ENCODE measurements at places on chromosomes 4 and X. TPM values are rescaled to one million over a fixed set of nuclear protein-coding genes. Genes with fewer than 3 reads are reported as not detected.
A peak's percentile ranks its signal among the peaks of the same experiment; 100 is the strongest.

- no peak overlapping the region for H3K4me3 ChIP-seq
- H3K36me3 ChIP-seq: no peaks in the 10 kb centered on the region
- H3K27me3 ChIP-seq: no peaks in the 10 kb centered on the region
- no peak overlapping the region for H3K27ac ChIP-seq
- peak; percentile 6 for DNase-seq
Observed at GRCh38 chr4:3307486-3307885, 14.7 kb downstream of the RGS12 start.

- no peaks in the 10 kb centered on the region for H3K4me1 ChIP-seq
- no peak overlapping the region for H3K4me3 ChIP-seq
- H3K27ac ChIP-seq: no peak overlapping the region
- H3K36me3 ChIP-seq: no peaks in the 10 kb centered on the region
Observed at GRCh38 chr4:37568489-37568888, 117.7 kb downstream of the RELL1 start.

- no peak for DNase-seq
- no peaks in the 10 kb centered on the region for H3K4me1 ChIP-seq
- no peaks in the 10 kb centered on the region for H3K27me3 ChIP-seq
- no peaks in the 10 kb centered on the region for H3K36me3 ChIP-seq
- no peak overlapping the region for H3K27ac ChIP-seq
Observed at GRCh38 chr4:53050361-53050774, 188.3 kb downstream of the RASL11B start.

- H3K4me3 ChIP-seq: no peak overlapping the region
- H3K27me3 ChIP-seq: no peaks in the 10 kb centered on the region
- H3K27ac ChIP-seq: no peak overlapping the region
- no peaks in the 10 kb centered on the region for H3K36me3 ChIP-seq
- DNase-seq: no peak
Observed at GRCh38 chr4:159129814-159130550, 27.1 kb downstream of the RAPGEF2 start.

GRCh38 chrX:31323658-31324057 lies 251.8 kb upstream of the FTHL17 start:
- H3K4me1 ChIP-seq: no peaks in the 10 kb centered on the region
- H3K36me3 ChIP-seq: no peaks in the 10 kb centered on the region
- no peak overlapping the region for H3K27ac ChIP-seq
- no peak for DNase-seq
- H3K4me3 ChIP-seq: no peak overlapping the region
- H3K27me3 ChIP-seq: no peaks in the 10 kb centered on the region

MAGEC3 gene
- not detected for total RNA-seq

AKAP4 gene
- not detected for total RNA-seq

DNA sequence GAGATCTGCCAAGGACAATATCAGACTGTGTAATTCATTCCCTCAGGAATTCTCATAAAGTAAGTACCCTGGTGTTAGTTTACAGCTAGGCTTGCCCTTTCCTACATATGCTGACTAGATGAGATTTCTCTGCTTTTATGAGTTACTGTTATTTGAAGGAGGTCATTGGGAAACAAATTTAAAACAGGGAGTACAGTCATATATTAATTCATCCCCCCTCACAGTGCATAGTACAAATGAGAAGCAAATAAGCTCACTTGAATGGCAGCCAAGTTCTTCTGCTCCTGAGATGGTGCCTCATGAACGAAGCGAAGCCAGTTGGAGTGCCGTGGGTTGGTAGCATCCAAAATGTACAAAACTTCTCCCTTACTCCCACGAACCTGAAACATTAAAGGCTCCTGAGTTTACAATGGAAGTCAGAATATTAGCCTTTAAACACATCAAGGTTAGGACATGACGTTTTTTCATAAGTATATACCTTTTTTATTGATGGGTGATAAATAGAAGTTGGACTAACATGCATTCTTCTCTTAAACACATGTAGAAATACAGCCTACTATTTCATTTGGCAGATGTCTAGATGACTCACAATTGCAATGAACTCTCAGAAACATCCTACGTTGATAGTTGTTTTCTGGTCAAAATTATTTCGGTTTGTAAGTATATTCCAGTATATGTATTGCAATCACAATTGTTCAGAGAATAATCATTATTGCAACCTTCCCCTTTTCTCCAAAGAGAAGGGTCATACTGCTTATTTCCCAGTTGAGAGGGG lies 69.2 kb downstream of the PRDM5 start:
- H3K4me1 ChIP-seq: no peaks in the 10 kb centered on the region
- H3K4me3 ChIP-seq: no peak overlapping the region
- H3K36me3 ChIP-seq: no peaks in the 10 kb centered on the region
- H3K27ac ChIP-seq: no peak overlapping the region
- DNase-seq: no peak

DOK7 gene
- 3.5 TPM for total RNA-seq

ARAP2 gene
- total RNA-seq: 21.3 TPM

MYOZ2 gene
- total RNA-seq: 0.48 TPM

FOXR2 gene
- total RNA-seq: not detected

GRCh38 chr4:88196013-88196365 lies 37.5 kb upstream of the ABCG2 start:
- no peak for DNase-seq
- H3K27me3 ChIP-seq: no peaks in the 10 kb centered on the region
- no peaks in the 10 kb centered on the region for H3K4me1 ChIP-seq
- no peaks in the 10 kb centered on the region for H3K36me3 ChIP-seq
- no peak overlapping the region for H3K27ac ChIP-seq

- H3K27me3 ChIP-seq: peaks cover 42% of the 10 kb centered on the region
- no peak overlapping the region for H3K27ac ChIP-seq
- no peak for DNase-seq
- no peaks in the 10 kb centered on the region for H3K4me1 ChIP-seq
- no peaks in the 10 kb centered on the region for H3K36me3 ChIP-seq
Observed at GRCh38 chrX:70117738-70118137, 15.5 kb upstream of the IGBP1 start.

- H3K4me3 ChIP-seq: peak overlapping the region; percentile 79
- no peaks in the 10 kb centered on the region for H3K27me3 ChIP-seq
- no peaks in the 10 kb centered on the region for H3K4me1 ChIP-seq
Observed at GRCh38 chr4:25913056-25913850, 767 bp upstream of the SMIM20 start.

- peak; percentile 33 for DNase-seq
- peaks cover 41% of the 10 kb centered on the region for H3K27me3 ChIP-seq
- H3K27ac ChIP-seq: peak overlapping the region; percentile 59
- H3K36me3 ChIP-seq: no peaks in the 10 kb centered on the region
- H3K4me1 ChIP-seq: no peaks in the 10 kb centered on the region
Observed at GRCh38 chrX:12978205-12979025, 3.5 kb downstream of the TMSB4X start.

DNA sequence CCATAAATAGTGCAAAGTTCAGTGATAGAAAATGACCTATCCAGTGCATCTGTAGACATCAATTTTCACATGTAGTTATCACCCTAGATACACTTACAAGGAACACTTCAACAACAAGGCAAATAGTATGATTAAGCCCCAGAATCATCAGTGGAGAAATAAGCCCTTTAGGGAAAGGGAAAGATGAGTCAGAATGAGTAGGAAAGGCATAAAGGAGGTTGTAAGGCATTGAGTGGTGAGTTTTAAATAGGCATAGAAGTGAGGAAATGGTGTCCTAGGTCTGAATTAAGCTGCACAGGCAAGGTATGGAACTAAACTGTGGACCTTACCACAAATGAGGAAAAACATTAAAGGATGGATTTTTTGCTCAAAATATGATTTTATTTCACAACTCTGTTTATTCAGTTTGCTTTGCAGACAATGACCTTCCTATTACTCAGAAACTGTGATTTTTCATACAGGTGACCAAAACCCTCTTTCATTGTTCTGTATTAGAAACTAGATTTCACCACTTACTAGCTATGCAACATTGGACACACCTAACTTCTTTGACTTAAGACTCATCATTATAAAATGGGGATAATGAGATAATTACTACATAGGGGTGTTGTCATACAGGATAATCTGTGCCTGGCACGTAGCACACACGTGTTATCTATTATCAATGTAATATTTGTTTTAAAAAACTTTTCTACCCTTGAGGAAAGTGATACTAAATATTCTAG lies 57.0 kb upstream of the MAP9 start:
- no peak overlapping the region for H3K4me3 ChIP-seq
- DNase-seq: no peak
- no peaks in the 10 kb centered on the region for H3K27me3 ChIP-seq
- no peak overlapping the region for H3K27ac ChIP-seq

TMEM35A gene
- 0.33 TPM for total RNA-seq

- H3K27ac ChIP-seq: no peak overlapping the region
- no peaks in the 10 kb centered on the region for H3K4me1 ChIP-seq
- peaks cover 4% of the 10 kb centered on the region for H3K27me3 ChIP-seq
Observed at GRCh38 chrX:36334572-36334971, 415.0 kb downstream of the CFAP47 start.

DNA sequence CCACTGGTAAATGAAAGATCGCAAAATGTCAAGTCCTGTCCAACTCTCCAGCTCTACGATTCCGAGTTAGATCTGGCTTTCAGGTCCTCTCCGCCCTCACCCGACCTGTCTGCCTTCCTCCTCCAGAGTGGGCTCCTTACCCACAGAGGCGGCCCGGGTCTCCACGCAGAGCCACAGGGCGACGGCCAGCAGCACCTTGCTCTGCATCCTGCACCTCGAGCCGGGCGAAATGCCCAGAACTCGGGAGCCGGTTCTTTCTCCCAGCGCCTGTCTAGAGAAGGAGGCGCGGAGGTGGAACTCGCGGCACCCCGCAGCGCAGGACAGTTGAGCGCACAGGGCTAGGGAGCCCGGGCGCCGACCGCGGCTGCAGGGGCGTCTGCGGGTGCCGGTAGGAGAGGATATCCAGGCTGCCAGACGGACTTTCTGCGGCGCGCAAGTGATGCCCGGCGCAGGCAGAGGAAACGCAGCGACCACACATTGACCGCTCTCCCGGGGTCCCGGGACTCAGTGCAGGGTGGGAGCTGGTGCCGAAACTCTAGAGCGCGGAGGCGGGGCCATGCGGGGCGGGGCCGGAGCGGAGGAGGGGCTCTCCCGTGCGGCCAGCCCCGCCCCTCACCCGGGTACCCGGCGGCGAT lies at the start of gene KDR:
Gene KDR, minus strand, starts transcription at position 509 of the 635 bp plus-strand sequence. Its CDS starts 302 bp downstream, at position 207.
- no peaks in the 10 kb centered on the region for H3K27me3 ChIP-seq
- H3K36me3 ChIP-seq: no peaks in the 10 kb centered on the region
- peak within 1 kb of the TSS; percentile 78 for H3K4me3 ChIP-seq
- H3K27ac ChIP-seq: peak within 1 kb of the TSS; percentile 36

DNA sequence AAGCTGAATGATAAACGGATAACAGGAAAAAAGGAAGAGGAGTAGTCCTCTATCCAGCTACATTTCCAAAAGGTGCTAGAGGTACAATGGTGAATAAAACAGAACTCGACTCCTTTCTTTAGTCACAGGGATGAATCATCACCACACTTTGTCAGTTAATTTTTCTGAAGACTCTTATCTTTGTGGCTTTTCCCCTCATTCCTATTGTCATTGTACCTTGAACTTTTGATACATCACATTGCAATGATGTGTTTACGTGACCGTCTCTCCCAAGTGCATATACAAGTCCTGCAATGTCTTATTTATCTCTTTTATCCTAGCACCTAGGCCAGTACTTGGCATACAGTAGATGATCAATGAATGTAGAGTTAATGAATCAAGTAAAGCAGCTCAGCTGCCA lies 134.7 kb downstream of the LHFPL1 start:
- no peaks in the 10 kb centered on the region for H3K4me1 ChIP-seq
- no peak overlapping the region for H3K4me3 ChIP-seq
- DNase-seq: no peak
- no peak overlapping the region for H3K27ac ChIP-seq
- H3K36me3 ChIP-seq: no peaks in the 10 kb centered on the region
- H3K27me3 ChIP-seq: no peaks in the 10 kb centered on the region

DNA sequence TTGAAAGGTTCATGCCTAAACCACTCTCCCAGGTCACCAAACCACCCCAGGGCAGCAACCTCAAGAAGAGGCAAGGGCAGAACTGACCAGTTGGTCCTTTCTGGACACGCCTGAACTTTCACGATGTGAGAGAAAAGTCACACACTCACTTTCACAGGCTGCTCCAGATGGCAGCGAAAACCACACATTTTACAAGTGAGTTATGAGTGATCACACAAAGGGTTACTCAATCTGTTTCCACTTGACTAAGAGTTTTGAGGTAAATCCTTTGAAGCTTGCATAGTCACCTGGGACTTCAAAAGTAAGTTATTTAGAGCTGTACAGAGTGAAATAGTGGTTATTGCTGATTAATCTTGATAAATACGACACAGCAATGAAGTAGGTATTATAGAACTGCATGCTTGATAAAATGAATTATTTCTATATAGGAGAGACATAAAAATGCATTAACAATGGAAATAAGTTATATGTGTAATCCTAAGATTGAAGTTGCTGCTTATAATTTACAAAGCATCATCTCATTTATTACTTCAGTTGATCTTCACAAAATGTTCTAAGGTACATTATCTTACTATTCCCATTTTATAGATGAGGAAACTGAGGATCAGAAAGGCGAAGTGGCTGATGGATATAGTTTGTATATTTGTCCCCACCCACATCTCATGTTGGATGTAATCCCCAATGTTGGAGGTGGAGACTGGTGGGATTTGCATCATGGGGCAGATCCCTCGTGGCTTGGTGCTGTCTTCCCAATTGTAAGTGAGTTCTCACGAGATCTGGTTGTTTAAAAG lies 103.0 kb upstream of the KLF3 start:
- no peak overlapping the region for H3K27ac ChIP-seq
- no peaks in the 10 kb centered on the region for H3K27me3 ChIP-seq
- H3K4me3 ChIP-seq: no peak overlapping the region
- DNase-seq: no peak
- no peaks in the 10 kb centered on the region for H3K36me3 ChIP-seq

DNA sequence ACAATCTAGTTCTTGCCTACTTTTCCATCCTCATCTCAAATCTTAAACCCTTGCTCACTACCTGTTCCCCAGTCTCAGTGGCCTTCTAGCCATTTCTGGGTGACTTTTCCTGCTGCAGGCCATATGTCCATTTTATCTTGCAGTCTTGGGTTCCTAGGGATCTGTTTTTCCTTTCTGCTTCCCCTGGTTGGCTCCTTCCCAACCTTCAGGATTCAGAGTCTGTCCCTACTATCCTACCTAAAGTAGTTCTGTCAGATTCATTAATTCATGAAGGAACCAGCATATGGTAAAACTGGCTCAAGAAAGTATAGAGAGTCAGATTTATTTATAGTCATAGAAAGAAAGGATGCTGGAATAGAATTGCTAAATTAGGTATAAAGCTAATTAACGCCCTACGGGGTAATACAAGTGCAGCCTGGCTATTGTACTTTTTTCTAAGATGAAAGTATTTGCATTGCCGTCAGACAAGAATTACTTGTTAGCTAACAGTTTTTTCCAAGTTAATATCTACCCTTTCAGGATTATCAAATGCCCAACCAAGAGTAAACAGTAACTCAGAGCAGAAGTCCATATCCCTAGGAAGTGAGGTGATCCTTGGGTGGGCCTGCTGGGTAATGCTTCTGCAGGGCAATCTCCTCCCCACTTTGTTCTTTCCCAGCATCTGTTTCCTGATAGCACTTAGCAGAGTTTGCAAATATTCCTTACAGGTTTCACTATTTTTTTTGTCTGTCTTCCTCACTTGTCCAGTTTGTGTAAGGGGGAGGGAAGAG lies 63.6 kb downstream of the REPS2 start:
- DNase-seq: no peak
- H3K4me3 ChIP-seq: no peak overlapping the region
- no peaks in the 10 kb centered on the region for H3K4me1 ChIP-seq
- peaks cover 33% of the 10 kb centered on the region for H3K27me3 ChIP-seq
- H3K27ac ChIP-seq: no peak overlapping the region
